ENCODE measurements at places on chromosomes 3 and 15.

GRCh38 chr15:76380249-76380648, 43.7 kb downstream of the ISL2 start:
- no peak for DNase-seq

DNA sequence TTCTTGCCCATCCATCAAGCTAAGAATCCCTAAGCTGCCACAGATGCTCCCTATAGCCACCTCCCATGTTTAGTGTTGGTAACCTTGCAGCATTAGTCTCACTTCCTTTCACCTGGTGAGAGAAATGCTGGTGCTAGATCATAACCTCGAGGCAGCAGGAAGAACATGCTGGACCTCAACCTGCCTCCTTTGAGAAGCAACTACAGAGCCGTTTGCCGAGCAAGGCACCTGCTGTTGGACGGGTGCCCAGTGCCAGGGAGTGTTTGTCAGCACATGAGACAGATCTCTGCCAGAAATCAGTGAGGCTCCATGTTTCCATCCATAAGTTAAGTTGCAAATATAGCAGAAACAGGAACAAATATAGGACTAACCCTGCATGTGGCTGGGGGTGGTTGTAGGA, 955.7 kb downstream of the TUSC7 start:
- no peak for DNase-seq

DNA sequence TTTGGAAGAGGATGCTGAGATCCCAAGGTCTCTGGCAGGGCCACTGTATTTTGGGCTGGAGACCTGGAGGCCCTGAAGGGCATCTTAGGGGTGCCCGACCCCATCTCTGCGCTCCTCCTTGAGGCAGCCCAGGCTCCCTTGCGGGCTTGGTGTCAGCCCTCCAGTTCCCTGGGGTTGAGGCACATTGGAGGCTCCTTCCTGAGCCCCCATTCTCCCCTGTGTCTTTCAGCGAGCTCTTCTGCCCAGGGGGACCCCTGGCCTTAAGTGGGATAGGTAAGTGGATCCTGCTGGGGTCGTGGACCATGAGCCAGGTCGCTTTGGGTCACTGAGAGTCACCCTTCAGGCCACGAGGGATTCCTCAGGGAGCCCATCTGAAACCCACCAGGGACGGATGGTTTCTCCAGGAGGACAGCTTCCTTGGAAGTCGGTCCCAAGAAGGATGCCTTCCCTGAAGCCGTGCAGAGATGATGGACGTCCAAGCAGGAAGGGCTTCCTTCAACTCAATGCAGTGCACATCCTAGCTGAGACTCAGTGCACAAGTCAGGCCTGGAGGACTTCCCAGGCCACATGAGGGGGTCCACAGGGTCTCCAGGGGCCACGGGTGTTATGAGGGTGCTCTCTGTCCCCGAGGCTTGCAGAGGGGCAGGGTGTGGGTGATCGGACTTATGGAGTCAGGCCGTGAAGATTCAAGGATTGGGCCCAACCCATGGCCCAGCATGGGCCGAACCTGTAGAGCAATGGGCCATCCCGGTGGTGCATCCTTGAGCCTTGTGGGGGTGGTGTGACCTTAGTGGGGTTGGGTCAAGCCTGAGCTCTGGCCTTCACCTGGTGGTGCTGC, 224.3 kb downstream of the SNRPN start:
- no peak for DNase-seq

GRCh38 chr3:174439331-174440252, 419.5 kb upstream of the NAALADL2 start:
- DNase-seq, result peak; percentile 66

DNA sequence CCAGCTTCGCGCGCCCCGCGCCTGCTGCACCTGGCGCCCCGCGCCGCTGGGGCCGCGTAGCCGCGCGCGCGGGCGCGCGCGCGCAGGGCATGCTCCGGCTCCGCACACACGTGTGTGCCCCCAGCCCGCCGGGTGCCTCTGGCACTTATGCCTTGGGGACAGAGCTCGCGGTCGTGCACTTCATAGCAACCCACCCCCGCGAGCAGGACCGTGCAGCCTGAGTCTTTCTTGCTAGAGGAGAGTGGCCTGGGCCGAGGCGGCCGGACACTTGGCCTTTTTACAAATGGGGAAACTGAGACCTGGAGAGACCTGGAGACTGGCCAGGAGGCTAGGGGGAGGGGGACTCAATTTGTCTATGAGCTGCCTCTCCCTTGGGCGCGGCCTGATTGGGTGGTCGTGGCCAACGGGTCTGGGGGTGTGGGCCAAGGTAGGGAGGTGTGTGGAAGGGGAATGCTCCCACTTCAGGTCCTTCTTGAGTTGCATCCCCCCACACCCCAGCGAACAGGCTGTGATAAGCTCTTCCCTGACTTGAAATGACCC, 562 bp downstream of the NBEAL2 start:
- no peak for DNase-seq

DNA sequence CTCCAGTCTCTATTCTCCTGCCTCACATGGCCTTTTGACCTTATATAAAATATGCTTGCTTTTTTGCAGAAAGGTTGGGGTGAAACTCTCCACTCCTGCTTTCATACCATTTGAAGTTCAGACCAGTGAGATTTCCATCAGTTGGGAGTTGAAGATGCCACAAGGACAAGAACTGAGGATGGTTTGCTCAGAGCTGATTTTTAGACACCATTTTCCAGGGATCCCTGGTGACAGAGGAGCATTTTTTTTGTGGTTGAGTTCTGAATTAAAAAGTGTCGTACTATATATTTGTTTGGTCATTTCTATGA, 8.8 kb upstream of the TM4SF1 start:
- no peak for DNase-seq

All from inflammatory macrophage treated with lipopolysaccharide for 4 hours (primary cell).